Foreskin fibroblast (primary cell): ENCODE measurements at places on chromosomes 7 and 10.

DNA sequence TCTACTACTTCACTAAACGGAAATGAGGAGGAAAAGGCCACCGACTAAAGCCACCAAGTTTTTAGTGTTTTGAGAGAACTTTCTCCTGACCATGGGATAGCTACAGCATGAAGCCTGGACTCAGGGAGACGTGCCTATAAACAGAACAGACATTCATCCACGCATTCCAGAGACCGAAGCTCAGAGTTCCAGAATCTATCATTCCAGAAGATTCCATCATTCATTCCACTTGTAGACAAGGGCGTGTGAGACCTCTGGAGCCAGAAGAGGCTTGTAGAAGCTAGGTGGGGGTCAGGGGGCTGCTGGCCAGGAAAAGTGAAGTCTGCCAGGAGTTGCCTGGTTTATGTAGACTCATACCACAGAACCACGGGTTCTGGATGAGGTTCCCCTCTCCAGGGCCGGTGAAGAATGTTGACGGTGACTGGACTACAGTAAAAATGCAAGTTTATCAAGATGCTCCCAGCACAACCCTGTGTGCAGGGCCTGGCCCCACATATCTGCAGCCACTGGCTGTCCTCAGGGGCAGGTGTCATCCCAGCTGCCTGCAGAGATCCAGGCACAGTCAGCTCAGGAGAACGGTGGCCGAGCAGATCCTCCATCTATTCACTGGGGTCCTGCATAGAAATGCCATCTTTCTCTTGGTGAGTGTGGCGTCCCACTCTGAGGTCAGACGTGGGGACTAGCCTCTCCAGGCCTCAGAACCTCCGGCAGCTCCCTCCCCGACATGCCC lies 215.7 kb downstream of the USP6NL start:
- DNase-seq, result no peak

GRCh38 chr7:44143646-44144250 lies 2.6 kb upstream of the MYL7 start:
- DNase-seq, result peak; percentile 48

DNA sequence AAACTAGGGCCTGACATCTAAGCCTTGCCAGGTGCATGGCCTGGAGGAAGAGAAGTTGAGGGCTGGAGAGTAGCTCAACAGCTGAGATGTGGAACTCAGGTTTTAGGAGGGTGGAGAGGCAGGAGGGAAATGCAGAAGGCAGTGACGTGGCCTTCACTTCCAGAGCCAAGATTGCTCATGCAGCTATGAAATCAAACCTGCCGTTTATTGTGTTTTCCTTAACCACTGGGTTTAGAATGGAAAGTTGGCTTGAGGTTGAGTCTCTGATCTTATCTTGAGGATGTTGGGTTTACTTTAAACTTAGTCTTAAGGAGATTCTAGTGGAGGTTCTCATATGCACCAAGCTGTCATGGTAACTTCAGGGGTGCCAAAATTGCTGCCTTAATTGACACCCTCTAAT lies 178.6 kb downstream of the SORCS3 start:
- no peak for DNase-seq

GRCh38 chr10:50545846-50546245 lies 77.9 kb downstream of the SGMS1 start:
- DNase-seq, result no peak

DNA sequence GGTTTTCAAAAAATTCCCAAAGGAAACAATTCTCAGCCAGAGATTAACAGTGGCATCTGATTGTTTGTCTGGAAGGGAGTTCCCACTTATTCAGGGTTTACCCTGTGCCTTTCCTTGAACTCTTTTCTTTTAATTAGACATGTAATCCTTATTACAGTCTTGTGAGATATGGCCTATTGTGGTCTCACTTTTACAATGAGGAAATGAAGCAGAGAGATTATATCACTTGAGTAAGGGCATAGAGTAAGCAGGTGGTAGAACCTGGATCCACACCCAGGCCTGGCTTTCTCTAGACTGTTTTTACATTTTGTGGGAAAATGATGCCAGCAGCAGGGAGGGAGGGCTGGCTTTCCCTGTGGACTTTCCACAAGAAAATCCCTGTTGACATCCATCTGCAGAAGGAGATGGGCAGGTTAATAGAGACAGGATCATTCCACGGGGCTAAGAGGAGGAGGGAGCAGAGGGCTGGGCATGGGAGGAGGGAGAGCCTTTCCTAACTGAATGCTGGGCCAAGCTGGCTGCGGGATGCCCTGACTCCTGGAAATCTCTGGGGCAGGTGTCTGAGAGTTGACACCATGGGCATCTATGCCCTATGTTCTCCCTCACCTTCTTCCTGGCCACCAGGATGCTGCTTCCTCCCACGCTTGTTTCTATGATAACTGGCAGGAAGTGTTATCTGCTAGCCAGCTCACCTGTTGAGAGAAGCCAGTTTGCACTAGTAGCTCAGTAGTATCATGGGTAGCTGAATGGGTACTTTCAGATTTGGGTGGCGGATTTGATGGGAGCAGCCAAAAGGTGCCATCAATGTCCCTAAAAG lies 28.7 kb upstream of the ARHGAP22 start:
- DNase-seq, result no peak

- DNase-seq, result peak; percentile 86
These were observed 10.3 kb downstream of the TACC2 start for GRCh38 chr10:121999301-121999700.

GRCh38 chr7:129110258-129110981 lies 34.1 kb upstream of the TSPAN33 start:
- no peak for DNase-seq

DNA sequence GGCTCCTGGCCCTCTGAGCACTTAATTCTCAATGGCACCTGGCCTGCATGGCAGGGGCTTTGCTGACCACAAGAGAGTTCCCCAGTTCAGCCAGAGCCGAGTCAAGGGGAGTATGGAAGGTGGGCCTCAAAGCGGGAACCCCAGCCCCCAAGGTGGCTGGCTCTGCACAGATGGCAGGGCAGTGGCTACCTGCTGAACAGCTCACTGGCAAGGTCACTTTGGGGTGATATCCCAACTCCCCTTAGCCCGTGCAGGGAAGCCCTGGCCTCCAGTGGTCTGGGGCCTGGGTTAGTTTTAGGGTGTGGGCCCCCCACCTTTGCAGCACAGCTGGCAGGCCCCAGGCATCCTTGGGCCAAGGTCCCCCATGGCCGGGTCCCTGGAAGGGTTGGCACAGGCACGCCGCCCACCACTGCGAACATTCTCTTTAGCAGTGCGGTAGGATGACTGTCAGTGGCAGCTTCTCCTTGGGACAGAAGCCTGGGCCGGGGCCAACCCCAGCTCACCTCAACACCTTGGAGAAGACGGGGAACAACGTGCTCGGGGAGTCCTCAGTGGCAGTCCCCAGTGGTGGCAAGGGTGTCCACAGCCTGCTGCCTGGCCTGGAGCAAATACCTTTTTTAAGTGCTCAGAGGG lies 36.8 kb downstream of the PPIF start:
- DNase-seq, result no peak

- DNase-seq, result no peak
These were observed 24.6 kb upstream of the ANKRD2 start for GRCh38 chr10:97547962-97548361.

- DNase-seq, result no peak
These were observed 180.8 kb downstream of the MAD1L1 start for GRCh38 chr7:2051707-2052656.

DNA sequence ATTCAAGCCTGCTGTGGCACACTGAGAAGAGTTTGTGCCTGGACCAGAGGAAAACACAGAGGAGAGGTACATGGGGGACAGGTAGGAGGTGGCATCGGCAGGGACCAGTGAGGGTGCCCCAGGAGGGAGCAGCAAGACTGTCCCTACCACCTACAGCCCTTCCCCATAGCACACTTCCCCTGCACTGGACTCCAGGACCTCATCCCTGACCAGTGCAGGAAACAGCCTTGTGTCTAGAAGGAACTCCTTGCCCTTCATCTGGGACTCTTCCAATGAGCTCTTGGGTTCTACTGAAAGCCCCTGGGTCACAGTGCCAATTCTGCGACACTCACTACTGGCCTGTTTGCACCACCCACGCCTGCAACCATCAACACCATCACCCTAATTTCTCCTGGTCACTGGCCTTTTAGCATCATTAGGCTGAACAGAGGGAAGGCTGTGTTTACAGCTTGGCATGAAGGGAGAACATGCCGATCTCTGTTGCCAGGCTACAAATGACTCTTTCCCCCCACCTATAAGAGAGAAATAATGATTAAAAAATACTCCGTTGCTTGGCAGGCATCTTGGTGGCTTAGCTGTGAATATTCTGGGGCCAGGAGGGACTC lies 371.9 kb upstream of the ZMIZ1 start:
- DNase-seq, result no peak

DNA sequence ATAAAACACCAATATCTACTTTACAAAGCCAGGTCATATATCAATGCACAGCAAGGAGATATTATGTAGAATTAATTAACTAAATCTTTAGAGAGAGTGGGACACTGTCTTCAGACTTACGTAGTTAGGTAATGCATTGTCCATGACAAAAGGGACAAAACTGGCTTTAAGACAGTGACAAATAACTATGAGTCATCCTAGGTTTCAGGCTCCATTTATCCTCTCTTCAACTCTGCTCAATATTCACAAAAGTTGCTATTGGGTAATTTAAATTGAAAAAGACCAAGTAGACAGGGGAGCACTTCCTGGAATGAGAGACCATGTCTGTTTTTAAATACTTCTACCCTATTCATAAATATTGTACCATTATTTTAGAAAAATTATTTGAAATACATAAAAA lies 464.5 kb downstream of the ARL4A start:
- DNase-seq, result no peak

DNA sequence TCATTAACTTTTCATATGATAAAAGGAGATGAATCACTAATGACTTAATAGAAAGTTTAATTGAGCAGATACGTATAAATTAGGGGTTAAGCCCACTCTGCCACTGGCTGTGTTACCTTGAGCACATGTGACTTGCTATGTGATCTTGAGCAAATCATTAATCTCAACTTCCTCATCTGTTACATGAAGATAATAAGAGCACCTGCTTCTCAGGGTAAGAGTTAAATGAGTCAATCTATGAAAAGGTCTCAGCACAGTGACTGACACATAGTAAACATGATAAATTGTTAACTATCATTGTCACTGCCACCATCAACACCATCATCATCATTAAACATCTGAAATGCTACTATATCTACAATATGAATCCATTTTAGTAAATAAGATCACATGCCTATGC lies 110.8 kb downstream of the TPK1 start:
- DNase-seq, result no peak

- peak; percentile 81 for DNase-seq
These were observed 201.3 kb downstream of the JCAD start for GRCh38 chr10:29857843-29858701.

- DNase-seq, result no peak
These were observed 68.5 kb upstream of the OSBPL3 start for GRCh38 chr7:25048444-25048834.

GRCh38 chr7:151550656-151551286 lies 31.1 kb upstream of the RHEB start:
- DNase-seq, result peak; percentile 68

GRCh38 chr7:77537136-77537777 lies at the start of gene PTPN12:
TSS of gene PTPN12 (plus strand) at chr7:77537295. CDS start at chr7:77537547, 252 bp downstream.
- DNase-seq, result no peak

DNA sequence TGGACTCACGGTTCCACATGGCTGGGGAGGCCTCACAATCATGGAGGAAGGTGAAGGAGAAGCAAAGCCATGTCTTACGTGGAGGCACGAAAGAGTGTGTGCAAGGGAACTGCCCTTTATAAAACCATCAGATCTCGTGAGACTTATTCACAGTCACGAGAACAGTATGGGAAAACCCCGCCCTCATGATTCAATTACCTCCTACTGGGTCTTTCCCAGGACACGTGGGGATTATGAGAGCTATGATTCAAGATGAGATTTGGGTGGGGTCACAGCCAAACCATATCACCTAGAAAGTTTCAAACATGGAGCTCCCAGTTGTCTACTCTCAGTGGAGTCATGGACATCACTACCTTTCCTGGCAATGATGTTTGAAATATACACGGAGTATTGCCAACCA lies 49.6 kb downstream of the CYCS start:
- DNase-seq, result no peak

DNA sequence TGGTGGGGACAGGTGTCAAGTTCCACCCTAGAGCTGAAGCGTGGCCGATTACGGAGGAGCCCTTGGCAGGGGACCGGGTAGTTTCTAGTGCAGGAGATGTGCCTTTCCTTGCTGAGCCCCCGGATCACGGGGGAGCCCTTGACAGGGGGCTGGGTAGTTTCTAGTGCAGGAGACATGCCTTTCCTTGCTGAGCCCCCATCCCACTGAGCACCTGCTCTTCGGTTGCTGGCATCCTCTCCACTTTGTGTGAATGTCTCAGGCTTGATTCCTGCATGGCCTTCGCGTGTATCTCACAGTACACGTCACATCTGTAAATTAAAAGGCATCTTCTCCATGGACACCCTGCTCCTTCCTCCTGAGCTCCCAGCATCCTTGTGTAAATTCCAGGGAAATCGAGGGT lies 263.5 kb downstream of the ADARB2 start:
- DNase-seq, result no peak

DNA sequence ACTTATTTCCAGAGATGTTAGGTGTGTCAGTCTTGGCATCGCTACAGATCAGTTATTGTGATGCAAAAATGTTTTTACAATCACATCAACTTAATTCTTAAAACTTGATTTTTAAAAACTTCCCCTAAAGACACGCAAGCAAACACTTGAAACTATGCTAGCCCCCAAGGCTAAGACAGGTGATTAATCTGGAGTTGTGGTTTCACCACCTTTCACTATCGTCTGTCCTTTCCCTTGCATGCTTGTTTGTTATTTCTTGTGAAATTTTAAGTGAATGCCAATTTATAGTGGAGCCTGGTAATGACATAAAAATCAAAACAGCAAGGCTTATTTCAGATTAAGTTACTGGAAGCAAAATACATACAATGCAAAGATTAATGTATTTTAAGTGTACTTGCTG lies 70.4 kb downstream of the SLC35B4 start:
- DNase-seq, result no peak

DNA sequence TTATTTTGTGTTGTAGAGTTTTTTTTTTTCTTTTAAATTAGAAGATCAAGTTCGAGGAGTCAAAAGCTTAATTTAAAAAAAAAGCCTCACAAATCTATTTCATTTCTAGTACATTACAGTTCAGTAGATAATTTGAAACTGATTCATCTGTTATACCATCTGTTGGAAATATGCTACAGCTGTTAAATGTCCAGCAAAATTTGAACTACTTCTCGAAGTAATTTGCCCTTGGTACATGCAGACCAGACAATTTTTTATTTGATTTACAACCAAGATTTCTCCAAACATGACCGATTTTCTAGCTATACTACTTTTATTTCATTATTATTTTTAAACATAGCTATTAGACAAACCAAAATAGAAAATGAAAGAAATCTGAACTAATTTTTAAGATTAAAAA lies 647.9 kb downstream of the CNTNAP2 start:
- DNase-seq, result no peak

DNA sequence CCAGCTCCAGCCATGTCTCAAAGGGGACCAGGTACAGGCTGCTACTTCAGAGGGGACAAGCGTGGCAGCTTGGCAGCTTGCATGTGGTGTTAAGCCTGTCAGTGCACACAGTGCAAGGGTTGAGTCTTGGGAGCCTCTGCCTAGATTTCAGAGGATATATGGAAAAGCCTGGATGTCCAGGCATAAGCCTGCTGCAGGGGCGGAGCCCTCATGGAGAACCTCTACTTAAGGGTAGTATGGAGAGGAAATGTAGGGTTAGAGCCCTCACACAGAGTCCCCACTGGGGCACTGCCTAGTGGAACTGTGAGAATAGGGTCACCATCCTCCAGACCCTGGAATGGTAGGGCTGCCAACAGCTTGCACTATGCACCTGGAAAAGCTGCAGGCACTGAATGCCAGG lies 7.7 kb upstream of the NT5C3A start:
- DNase-seq, result no peak
